Frontal cortex (tissue), 4 donors: ENCODE measurements at places on chromosomes 2 and 18. TPM values are rescaled to one million over a fixed set of nuclear protein-coding genes. Genes with fewer than 3 reads are reported as not detected.

DNA sequence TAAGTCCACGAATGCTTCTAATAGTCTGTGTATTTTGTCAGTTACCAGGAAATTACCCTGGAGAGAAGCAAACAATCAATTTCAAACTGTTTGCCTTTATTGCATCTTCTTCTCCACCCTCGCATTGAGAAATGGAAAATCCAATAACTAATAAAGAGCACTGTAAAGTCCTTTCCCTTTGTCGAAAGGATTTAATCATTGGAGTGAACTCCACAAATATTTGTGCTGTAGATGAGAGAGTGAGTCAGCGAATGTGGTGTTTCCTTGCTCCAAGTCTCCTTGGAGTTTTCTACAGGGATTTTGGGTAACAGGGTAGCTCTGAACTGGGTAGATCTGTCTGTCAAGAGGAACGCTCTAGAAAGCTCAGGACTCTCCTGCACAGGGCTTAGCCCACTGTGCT lies 240.2 kb downstream of the KCNS3 start:
- no peak for DNase-seq

ELAC1 gene
- total RNA-seq: 11.0 TPM

DNA sequence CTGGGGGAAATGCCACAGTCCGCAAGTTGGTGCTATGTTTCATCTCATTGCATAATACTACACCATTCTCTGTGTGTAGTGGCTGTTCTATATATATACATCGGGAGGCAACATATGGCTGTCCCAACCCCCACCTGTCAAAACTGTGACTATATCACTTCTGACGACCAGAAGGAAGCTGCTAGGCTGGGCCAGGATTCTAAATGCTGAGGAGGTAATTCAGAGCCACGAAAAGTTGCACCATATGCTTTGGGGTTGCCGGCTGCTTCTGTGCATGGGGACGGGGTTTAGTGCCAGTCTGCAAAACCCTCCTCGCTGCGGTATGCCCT lies 117.3 kb downstream of the MSH2 start:
- peak; percentile 39 for DNase-seq

DNA sequence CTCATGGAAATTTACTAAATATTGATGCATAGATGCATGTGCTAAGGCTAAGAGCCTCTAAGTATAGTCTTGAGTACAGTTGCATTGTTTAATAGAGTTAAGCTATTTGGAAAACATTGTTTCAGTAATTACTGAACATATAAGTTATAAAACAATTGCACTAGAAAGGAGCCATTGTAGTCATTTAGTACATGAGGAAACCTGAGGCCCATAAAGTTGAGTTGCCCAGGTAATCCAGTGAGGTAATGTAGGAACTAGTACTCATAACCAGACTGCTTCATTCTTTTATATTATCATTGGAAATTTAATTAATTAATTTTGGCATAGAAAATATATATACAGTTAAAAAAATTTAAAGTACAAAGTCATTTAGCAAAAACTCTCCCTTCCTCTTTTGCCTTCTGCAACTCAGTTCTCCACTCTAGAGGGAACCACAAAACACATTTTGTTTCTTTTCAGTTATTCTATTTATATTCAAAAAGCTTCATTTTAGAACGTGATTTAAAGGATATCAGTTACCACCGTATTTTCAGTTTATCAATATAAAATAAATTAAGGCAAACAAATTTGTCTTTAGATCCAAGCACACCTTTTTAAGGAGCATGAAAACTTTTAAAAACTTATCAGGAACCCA lies 27.8 kb upstream of the TBR1 start:
- no peak for DNase-seq

AP1S3 gene
- total RNA-seq: 2.0 TPM

MTCL1 gene
- total RNA-seq: 15.9 TPM

DNA sequence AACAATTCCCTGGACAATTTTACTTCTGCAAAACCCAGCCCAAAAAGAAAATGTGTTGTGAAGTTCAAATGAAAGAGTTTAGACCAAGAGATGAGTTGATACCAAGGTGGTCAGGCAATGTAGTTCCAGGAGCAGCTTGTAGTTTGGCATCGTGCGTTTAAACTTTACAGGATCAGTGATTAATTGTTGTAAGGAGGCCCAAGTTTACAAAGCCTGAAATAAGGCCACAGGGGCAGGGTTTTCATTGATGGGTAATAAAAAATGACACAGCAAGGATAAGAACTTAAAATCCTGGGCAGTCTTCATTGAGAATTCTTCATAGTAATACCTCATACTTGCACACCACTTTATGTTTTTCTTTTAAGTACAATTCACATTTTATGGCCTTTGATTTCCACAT lies 463.9 kb upstream of the HNRNPA3 start:
- no peak for DNase-seq

DNA sequence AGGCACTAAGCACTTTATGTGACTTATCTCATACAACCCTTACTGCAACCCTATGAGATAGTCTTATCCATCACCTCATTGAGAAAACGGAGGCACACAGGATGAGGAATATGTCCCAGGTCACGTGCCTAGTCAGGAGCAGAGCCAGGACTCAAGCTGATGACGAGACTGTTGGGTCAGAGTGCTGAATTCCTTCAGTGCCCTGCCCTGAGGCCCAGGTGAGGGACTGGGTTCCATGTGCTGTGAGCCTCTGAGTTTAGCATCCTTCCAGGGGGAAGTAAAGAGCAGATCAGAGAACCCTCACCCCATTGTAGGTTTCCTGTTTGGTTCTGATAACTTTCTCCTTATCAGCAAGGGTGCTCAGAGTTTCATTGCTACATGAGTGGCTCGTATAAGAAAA lies 11.7 kb upstream of the EDAR start:
- DNase-seq: no peak

GRCh38 chr2:107419191-107419590 lies 407.5 kb upstream of the RGPD4 start:
- no peak for DNase-seq

- no peak for DNase-seq
Measured at GRCh38 chr2:120986898-120987650, 251.4 kb downstream of the GLI2 start.

GRCh38 chr2:237345411-237345810 lies 68.6 kb downstream of the COL6A3 start:
- DNase-seq: no peak

DNA sequence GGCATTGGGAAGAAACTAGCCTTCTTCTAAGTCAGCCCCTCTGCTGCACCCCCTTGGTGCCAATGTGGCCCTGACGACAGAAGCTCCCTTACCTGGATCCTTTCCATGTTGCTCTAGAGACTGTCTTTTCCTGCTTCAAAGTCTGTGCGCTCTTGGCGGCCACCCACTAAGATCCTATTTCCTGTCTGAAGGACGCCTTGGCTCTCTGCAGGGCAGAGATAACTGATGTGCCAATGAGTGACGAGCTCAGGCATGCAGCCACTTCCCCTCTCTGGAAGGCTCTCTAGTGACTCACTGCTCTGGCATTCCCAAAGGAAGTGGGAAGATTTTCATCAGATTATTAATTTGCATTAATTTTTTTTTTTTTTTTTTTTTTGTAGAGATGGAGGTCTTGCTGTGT lies 273.5 kb downstream of the CDH20 start:
- DNase-seq: peak; percentile 19

GRCh38 chr2:74862020-74862964 lies 28.4 kb downstream of the HK2 start:
- DNase-seq: no peak

DNA sequence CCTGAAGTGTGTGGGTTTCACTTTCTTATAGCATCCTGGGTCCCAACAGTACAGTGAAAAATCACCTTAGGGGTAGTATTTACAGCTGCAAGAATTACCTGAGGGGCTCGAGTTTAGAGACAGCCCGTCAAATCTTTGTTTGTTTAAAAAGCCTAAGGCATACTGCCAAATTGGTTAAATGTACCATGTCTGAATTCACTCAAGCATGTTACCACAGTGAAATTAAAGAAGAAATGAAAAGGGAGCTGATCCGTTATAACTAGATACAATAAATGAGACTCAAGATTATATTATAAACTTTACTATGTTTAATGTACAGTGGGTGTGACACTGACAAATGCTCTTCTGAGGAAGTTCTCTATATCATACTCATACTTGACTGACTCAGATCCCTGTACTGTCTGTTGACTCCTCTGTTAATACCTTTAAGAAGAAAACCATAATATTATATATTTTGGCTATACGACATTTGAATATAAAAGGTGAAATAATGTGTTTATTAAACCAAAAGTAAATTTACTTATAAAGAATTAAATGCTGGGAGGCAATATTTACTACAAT lies 107.3 kb downstream of the TMEFF2 start:
- DNase-seq: no peak

GRHL1 gene
- 4.9 TPM for total RNA-seq

DNA sequence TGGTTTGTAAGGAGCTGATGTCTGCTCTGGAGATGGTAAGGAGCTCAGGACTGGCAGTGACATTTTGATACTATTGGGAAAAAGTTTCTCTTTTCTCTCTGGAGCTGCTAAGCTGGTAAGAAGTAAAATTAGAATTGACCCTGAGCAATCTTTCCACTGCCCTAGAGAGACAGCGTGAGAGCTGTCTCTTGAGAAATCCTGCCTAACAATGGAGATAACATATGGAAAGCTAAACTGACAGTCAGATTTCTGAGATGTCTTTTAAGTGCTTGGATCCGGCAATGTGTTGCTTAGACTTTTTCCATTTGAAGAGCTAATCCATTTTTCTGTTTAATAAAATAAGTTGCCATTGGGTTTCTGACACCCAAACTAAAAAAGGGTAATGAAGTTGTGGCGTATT lies 302.4 kb downstream of the KCNS3 start:
- no peak for DNase-seq

ABCB11 gene
- total RNA-seq: under 0.01 TPM

LRRC30 gene
- not detected for total RNA-seq

- DNase-seq: no peak
Measured at GRCh38 chr2:10720947-10721395, 459 bp upstream of the ATP6V1C2 start.

SLC23A3 gene
- under 0.01 TPM for total RNA-seq

DNA sequence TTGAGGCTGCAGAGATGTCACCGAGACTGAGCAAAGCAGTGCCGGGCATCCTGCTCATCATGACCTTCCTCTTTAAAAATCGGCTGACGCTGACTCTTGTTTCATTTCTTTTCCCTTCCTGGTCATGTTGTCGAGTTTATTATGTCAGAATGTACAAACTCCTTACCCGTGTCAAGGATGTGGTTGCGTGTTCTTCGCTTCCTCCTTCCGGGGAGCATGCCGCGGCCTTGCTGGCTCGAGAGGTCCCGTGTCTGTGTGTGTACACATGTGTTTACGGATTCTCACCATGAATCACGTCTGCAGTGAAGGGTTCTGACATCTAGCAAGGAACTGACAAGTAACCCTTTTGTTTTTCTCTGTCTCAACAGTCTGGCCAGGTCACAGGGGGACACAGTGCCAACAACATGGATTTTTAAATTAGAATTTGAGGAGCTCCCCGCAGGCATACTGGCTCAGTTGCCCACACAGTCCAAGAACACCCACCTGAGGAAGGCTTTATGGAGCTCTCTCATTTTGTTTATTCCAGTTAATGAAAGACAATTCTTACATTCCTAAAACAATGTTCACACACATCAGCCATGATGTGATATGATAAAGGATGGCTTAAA lies 60.2 kb downstream of the MYT1L start:
- DNase-seq: no peak

GRCh38 chr2:110858135-110858725 lies 125.9 kb downstream of the ACOXL start:
- peak; percentile 27 for DNase-seq

TLK1 gene
- total RNA-seq: 13.5 TPM

- DNase-seq: no peak
Measured at GRCh38 chr18:2654169-2654927, 1.2 kb upstream of the SMCHD1 start.

- DNase-seq: no peak
Measured at GRCh38 chr2:221142341-221142740, 429.8 kb downstream of the EPHA4 start.
